ENCODE measurements at places on chromosomes 4 and X.

DNA sequence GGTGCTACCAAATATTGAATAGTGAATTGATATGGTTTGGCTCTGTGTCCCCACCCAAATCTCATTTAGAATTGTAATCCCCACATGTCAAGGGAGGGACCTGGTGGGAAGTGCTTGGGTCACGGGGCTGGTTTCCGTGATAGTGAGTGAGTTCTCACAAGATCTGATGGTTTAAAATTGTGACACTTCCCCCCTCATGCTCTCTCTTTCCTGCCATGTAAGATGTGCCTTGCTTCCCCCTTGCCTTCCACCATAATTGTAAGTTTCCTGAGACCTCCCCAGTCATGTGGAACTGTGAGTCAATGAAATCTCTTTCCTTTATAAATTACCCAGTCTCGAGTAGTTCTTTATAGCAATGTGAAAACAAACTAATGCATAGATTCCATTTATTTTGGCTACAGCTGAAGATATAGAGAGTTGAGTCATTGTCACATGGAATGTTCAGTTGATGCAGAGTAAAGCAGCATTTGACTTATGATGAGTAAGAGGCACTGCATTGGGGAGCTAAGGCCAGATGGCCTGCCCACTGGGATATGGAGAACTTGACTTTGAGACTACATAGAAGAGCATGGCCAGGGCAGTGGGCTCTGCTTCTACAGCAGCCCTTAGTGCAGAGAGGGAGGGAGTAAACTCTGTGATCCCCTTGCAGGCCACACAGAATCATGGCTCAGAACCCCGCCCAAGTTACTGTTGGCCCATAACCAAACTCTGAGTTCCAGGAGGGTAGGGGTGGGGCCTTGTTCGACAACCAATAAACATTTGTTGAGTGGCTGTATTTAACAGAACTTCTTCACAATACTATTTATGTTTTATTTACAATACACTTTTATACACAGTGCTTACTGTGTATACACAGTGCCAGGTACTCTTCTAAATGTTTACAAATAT is 34.2 kb downstream of the RAI2 start:
- DNase-seq, result no peak

DNA sequence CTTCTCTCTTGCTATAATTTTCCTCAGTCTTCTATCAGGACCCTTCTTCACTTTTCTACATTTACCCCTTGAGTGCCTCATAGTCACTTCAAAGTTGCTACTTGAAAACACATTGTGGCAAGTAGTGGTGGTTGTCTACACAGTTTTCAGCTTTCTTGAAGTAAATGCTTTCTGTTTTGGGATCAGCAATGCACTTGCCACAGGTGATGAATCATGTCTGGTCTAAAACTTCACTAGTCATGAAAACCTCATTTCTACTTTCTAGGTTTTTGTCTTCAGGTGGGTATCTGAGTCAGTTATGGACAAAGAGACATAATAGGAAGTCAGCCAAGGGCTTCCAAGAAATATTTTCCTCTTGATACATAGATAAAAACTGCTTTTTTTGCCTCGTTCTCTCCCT is 359.2 kb downstream of the CCSER1 start:
- no peak for DNase-seq

GRCh38 chrX:128728943-128729342 is 676.7 kb upstream of the ACTRT1 start:
- DNase-seq, result no peak

DNA sequence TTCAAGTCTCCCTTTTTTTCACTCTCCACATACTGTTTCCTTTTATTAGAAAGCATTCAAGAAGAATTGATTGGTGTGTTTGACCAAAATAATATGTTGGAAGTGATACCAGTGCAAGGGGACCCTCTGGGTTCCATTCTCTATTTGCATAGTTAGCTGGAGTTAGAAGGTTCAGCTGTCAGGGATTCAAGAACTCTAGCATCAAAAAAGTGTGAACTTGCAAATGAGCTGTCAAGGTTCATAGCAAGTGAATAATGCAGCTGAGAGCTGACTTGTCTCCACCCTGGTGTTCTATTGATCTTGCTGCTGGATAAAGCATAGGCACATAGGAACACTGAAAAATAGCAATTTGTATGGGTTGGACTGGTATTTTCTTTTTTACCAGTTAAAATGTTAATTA is 73.2 kb downstream of the SORBS2 start:
- DNase-seq, result no peak

DNA sequence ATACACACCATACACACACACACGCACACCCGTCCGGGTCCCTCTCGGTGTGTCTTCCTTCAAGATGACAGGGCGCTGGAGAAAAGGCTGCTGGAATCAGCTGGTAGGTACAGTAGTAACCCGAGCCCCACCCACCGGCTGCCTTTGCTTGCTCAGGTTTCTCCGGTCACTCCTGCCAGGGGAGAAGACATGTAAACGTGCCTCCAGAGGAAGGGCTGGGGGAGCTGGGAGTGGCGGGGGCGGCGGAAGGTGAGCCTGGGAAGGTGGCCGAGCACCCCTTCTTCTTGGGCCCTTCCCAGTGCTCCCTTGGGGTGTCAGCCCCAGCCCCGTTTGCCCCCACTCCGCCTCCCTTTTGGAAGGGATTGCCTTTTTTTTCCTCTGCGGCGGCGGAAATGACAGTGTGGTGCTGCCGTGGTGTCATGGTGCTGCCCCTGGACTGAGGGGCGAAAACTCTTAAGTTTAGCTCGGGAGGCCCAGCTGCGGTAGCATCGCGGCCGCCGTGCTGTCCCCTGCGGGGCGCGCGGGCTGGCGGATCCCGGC is at the start of gene MID2:
TSS of gene MID2 (plus strand) at position 169 of the 540 bp plus-strand sequence. CDS start 561 bp downstream, outside the sequence.
- peak; percentile 58 for DNase-seq

DNA sequence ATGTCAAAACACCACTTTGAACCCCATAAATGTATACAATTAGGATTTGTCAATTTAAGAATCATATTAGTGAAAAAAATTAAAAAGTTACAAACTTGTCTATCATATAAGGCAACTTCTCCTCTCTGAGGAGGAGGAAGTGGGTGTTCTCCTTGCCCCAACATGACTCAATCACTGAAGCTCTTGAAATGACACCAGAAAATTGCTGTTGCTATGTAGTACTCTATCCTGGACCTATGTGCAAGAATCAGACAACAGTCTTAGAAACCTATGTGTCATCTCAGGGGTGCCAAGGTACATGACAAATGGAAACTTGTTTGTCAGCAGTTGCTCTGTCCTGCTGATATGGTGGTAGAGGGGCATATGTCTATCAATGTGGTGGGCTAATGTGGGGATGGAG is 47.7 kb downstream of the HMGB3 start:
- DNase-seq, result no peak

- no peak for DNase-seq
Measured at GRCh38 chrX:31233941-31234496, 162.2 kb upstream of the FTHL17 start.

DNA sequence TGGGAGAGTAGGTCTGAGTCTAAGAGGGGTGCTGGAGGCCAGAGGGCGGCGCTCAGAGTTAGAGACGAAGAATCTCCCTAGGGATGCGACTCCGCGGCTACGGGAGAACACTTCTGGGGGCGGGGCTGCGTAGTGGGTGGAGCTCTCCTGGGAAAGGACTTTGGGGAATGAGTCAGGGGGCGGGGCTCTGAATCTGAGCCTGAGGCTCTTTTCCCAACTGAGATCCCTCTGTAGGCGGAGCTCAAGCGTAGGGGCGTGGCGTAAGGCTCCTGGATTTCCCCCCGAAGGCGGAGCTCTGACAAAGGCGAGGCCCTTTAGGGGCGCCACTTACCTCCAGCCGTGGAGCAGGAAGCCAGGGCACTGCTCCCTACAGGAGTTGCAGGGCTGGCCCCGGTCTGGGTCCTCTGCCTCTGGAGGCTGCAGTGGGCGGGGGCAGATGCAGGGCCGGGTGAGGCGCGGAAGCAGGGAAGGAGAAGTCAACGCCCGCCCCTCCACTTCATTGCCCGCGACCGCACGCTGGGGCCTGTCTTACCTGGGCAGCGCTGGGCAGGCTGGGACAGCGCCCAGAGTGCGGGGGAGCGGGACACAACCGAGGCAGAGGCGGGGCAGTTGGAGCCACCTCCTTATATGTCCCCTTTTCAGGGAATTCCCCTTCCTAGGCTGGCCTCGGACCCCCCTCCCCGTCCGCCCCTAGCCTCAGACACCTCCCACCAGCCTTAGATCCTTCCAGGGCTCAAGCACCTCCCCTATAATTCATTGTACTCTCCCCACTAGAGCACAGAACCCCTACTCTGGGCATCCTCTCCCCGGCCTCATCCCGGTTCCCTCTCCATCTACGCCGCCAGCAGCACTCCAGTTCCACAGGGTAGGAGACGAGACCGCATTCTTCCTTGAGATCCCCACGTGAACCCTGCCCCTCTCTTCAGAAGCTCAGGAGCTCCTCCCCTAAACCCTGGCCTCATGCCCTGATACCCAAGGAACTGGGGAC is 1.6 kb downstream of the PRICKLE3 start:
- peak; percentile 78 for DNase-seq

- DNase-seq, result no peak
Measured at GRCh38 chr4:80045786-80046185, 27.2 kb downstream of the ANTXR2 start.

DNA sequence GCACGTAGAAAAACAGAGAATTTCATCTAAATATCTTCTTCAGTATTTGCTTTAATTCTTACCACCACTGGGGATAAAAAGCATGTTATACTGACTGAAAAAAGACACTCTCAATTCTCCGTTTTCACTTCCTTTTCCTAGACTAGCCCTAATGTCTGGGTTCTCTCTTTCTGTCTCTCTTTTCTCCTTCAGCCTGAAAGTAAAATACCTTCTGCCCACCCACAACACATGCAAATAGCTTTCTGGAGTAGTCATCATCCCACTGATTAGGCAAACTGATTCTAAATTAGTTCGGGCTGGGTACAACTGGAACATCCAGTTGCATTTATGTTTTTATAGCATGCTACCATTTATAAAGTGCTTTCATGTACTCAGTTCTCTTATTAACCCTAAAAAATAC is 142.4 kb upstream of the ANKRD50 start:
- DNase-seq, result no peak

DNA sequence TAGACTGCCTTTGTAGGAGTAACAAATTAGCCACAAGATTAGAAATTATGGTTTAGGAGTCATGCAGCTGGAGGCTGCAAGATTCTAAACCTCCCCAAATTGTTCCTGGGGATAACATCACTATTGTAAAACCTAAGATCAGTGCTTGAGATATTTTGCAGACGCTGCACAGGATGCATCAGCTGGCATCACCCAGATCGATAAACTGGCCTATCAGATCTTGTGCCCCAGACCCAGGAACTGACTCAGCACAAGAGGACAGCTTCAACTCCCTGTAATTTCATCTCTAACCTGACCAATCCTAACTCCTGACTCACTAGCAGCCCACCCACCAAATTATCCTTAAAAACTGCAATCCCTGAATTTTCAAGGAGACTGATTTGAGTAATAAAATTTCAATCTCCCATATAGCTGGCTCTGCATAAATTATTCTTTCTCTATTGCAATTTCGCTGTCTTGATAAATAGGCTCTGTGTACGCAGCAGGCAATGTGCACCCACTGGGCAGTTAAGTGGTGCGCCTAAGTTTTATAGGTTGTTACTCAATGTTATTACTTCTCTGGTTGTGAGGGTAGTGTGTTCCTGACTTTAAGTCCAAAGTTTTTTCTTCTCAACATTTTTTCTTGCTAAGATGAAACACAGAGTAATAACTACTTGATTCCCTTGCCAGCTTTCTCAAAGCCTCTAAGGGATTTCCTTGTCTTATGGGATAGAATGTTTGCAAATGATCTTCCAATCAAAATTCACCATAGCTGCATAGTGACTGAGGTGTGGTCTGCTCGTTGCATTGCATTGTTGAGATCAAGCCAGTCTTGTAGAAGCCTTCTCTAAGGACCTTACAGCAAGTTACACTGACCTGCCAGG is 312.3 kb upstream of the DKK2 start:
- DNase-seq, result no peak

GRCh38 chr4:8515316-8516060 is 64.7 kb upstream of the GPR78 start:
- no peak for DNase-seq

DNA sequence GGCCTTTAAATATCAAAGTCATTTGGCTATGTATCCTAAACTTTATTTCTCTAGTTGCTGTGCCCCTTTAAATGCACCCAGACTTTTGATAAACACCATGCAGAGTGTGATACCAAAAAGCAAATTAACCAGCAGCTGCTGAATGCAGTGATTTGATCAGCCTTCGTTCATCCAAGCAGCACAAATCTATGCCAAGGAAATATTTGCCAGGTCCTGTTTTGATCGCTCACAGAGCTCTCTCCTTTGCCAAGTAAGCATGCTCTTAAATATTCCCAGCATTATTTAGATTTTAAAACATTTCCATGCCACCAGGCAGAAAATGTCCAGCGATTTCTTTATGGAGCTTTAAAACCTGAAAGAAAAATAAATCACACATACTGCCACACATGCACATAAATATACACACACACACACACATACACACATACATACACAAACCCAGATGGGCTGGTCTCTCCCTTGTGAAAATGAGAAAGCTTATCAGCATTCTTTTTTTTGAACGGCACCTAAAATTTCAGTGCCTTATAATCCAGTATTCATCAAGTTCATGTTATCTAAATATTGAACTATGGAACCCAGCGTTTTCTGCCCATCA is 35.7 kb downstream of the BTC start:
- DNase-seq, result peak; percentile 59

DNA sequence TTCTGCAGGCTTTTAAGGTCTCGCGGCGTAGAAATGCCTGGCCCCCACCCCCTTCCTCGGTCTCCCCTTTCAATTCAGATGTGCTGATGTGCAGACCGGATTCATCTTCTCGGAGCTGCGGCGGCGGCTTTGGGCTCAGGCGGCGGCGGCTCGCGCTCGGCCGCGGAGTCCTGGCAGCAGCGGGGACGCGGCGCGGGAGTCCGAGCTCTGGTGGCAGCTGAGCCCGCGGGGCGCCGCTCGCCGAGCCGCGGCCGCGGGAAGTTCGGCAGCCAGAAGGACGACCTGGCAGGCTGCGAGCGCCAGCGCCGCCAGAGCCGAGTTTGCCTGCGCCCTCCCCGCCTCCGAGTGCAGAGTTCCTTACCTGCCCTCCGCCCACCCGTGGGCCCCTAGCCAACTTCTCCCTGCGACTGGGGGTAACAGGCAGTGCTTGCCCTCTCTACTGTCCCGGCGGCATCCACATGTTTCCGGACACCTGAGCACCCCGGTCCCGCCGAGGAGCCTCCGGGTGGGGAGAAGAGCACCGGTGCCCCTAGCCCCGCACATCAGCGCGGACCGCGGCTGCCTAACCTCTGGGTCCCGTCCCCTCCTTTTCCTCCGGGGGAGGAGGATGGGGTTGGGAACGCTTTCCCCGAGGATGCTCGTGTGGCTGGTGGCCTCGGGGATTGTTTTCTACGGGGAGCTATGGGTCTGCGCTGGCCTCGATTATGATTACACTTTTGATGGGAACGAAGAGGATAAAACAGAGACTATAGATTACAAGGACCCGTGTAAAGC is 448 bp downstream of the TLL1 start:
- DNase-seq, result peak; percentile 84

DNA sequence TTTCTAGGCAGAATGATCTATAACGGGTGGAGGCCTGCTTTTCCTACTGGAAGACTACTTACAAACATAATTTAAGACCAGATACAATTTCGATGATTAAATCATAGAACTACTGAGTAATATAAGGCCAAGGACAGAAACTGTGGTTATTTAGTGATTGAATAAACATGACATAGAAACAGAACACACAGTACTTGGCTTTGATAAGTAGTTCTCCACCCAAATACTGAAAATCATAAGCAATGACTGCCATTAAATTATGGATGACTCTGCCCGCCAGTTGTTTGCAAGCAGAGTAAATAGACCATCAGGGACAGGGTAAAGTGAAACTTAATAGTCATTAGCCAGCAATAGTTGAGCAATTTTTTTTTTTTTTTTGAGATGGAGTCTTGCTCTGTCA is 17.2 kb upstream of the SMIM14 start:
- DNase-seq, result no peak

GRCh38 chr4:7439699-7440098 is 5.0 kb upstream of the PSAPL1 start:
- no peak for DNase-seq

Data from retina (tissue), 1 donor.